AG20443 (cell line): ENCODE measurements at places on chromosomes 4 and X.

- no peak for DNase-seq
These were observed 685.8 kb downstream of the GABRG1 start for GRCh38 chr4:45438047-45438446.

GRCh38 chrX:46831765-46832327 lies 5.0 kb upstream of the RP2 start:
- DNase-seq: peak; percentile 37

GRCh38 chr4:103046416-103047290 lies 27.1 kb upstream of the SLC9B1 start:
- DNase-seq: peak; percentile 58

- DNase-seq: no peak
These were observed 131.8 kb upstream of the ENPEP start for GRCh38 chr4:110344165-110344564.

DNA sequence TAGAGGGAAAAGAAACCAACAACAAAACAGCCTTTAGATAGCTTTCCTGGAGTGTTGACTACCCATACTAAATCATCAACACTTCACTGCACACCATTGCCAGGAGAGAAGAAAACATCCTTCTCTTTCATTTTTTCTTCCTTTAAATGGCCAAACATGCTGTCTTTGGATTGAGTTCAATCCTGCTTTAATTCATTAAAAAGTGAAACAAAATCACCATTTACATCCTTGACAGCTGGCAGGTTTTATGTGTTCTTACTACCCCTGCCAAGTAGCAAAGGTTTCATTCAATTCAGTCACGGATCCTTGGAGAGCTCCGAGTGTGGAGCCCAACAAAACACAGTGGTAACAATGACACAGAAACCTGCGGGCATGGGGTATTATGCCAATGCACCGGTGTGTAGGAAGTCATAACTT lies 568.3 kb downstream of the ANKRD50 start:
- peak; percentile 22 for DNase-seq

DNA sequence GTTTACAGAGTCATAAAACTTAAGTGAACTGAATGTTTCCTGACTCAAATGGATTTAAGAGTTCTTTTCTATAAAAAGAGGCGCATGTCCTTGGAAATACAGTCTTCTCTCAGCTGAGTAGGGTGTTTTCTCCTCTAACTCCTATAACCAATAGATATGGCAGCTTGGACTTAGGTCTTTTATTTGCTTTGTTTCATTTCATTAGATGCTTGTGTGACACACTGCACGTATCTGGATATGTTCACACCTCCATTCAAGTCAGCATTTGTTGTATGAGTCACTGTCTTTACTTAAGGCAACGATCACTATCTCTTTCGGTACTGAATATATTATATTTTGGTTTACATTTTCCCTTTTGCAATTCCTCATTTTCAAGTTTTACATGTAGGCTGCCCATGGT lies 136.6 kb downstream of the ARSF start:
- DNase-seq: no peak

DNA sequence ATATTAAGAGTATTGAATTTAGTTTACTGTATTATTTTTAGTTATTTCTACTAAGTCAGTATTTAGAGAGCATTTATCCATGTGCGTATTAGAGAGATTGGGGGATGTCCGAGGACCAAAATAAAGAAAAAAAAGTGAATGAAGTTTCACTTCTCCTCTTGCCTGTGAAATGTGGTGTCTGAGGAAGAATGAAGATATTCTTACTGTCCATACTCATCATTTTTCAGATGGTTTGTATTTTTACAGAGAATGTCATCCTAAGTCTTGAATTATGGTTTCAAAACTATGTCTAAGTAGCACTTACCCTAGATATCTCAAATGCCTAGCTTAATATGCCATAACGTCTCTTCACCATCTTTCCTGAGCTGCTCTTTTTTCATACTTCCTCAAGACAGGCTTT lies 854.3 kb downstream of the C4orf33 start:
- no peak for DNase-seq

- DNase-seq: peak; percentile 60
These were observed 116.7 kb upstream of the TMEM164 start for GRCh38 chrX:109886122-109886761.

DNA sequence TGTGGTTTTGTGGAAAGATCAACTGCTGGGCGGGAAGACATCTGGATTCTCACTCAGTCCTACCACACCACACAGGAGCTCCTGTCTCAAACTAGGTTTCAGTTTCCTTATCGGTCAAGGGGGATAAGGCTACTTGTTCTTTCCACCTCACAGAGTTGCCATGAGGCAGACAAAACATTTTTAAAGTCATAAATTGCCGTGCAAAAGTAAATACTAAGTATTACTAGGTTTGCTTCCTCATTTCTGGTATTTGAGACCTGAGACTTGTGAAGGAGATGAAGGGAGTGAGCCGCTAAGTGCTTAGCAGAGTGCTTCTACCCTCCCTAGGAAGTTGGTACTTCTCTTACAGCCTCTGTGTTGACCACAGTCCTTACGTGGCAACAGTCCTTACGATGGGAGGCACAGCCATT lies 1.5 kb downstream of the LAP3 start:
- DNase-seq: no peak

DNA sequence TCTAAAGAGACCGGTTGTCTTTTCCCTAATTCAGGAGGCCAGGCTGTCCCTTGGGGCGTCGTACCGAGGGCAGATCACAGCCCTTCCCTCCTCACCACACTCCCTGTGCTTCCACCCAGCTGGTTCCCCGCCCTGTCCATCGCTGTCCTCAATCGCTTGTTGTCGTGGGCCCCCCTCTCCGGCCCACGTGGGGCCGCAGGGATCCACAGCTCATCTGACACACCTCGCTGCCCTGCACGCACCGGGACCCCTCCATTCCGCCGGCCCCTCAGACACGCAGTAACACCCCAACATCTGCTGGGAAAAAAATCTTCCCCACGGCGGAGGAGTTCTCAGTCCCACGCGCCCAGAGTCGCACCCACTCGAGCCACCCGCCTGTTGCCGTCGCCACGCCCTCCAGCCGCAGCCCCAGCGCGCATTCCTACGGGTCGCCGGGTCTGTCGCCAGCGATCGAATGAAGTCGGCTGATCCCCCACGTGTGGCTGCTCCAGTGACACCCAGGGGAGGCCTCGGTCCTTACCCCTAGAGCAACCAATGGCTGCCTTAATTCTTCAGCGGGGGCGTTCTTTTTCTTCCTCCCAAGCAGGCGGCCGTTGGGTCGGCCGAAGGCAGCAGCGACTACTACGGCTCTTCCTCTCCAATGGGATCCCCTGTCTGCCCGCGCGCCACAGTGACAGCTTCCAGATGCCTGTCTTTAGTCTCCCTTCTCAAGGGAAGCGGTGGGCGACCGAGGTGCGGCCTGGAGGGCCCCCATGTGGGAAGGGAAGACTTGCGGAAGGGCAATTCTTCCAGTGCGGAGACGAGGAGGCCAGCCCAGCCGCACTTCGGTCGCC lies 893 bp upstream of the SEPTIN11 start:
- peak; percentile 81 for DNase-seq

DNA sequence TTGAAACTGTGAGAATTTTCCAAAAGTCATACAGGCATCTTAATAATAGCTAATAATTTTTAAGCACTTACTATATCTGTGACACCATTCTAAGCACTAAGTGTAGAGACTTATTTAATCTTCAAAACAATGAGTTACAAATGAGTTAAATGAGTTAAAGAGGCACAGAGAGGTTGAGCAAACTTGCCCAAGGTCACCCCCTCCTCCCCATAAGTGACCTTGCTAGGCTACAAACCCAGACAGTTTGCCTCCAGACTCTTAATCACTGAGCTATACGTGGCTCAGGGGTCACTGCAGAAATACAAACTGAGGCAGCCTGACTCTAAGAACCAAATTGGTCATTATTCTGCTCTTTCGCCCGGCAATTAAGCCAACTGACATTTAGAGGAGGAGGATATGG lies 15.5 kb downstream of the CTPS2 start:
- no peak for DNase-seq

DNA sequence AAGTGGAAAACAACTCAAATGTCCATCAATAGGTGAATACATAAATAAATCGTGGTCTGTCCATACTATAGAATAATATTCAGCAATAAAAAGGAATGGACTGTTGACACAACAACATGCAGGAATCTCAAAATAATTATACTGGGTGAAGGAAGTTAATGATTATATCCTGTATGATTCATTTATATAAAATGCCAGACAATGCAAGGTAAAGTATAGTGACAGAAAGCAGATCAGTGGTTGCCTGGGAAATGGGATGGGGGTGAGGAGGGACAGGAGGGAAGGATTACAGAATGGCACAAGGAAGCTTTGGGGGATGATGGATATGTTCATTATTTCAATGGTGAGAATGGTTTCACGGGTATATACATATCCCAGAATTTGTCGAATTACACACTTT lies 12.3 kb downstream of the PYURF start:
- no peak for DNase-seq

- no peak for DNase-seq
These were observed 11.8 kb downstream of the RBM10 start for GRCh38 chrX:47156611-47157520.

DNA sequence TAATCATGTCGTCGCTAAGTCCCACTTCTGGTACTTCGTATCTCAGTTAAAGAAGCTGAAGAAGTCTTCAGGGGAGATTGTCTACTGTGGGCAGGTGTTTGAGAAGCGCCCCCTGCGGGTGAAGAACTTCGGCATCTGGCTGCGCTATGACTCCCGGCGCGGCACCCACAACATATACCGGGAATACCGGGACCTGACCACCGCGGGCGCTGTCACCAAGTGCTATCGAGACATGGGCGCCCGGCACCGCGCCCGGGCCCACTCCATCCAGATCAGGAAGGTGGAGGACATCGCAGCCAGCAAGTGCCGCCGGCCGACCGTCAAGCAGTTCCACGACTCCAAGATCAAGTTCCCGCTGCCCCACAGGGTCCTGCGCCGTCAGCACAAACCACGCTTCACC lies 11.3 kb downstream of the PNCK start:
- no peak for DNase-seq
